Stimulated activated CD8-positive, alpha-beta memory T cell treated with anti-CD3 and anti-CD28 coated beads, Interleukin-7, amount 100 ng/mL, for 4 hours (primary cell): ENCODE measurements at places on chromosomes 7 and 10.

- DNase-seq = no peak
Observed at GRCh38 chr10:24882047-24882698, 70.2 kb downstream of the PRTFDC1 start.

DNA sequence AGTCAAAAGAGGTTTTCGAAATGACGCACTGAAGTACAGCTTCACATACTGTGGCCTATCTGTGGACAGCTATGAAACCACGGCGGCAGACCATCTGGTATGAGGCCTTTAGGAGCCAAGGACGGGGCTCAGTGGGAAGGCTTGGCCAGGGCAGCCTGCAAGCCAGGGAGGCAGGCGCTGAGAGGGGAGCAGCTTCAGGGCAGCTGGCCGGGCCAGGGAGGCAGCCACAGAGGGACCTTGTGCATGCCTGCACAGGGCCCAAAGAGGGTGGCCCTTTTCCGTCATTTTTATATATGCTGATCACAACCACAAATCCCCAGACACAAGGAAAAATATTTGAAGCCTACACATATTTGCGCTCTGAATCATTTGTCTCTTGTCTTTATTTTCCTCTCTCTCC, 13.5 kb downstream of the CALD1 start:
- no peak for DNase-seq

- DNase-seq = no peak
Observed at GRCh38 chr7:82676777-82677463, 233.3 kb upstream of the CACNA2D1 start.

DNA sequence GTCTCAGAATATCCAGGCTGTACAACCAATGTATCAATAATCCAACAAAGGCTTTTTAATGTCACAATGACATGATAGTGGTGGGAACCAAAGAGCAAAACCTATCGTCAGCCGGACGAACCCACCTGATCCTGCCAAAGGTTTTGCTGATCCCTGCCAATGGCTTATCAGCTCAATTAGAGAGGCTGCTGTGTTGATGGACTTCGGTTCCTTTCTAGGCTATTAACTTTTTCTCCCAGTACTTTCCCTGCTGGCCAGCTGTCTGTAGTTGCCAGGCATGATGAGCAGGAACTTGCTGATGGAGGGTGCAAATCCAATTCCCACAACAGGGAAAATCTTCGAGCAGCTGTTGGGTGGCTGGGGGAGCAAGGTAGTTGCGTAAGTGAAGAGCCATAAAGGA, 2.4 kb downstream of the LMOD2 start:
- DNase-seq = no peak

DNA sequence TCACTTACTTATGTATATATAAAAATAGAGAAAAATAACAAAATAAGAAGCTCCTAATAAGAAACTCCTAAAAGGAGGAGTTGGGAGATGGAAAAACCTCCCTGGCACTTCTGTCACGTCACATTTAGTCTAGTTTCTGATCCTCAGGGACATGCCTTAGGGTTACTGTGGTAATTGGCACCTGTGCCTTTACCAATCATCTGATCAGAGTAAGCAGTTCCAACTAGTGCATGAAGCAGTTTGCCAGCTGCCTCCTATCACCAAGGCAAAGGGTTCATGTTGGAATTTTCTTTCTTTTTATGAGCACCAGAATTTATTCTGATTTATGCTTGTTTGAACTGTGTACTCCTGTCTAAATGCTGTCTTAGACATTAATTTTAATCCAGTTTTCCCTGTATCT, 49.9 kb downstream of the ARL4A start:
- no peak for DNase-seq

DNA sequence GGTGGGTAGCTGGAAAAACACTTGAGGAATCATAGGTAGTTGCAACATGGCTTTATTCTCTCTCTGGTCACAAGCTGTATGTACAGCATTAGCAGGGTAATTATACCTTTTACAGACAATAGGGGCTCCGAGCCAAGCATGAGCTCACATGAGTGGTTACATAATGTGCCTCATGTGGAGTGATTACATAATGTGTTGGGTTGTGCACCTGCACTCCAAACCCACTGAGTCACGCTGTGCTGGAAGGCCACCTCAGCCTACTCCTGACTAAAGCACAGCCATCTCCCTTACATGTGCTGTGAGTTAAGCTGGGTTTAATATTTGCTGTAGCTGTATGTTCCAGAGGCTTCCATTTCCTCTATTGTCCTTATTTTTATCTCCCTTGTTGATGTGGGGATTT, 348.7 kb upstream of the SEMA3C start:
- DNase-seq = no peak

DNA sequence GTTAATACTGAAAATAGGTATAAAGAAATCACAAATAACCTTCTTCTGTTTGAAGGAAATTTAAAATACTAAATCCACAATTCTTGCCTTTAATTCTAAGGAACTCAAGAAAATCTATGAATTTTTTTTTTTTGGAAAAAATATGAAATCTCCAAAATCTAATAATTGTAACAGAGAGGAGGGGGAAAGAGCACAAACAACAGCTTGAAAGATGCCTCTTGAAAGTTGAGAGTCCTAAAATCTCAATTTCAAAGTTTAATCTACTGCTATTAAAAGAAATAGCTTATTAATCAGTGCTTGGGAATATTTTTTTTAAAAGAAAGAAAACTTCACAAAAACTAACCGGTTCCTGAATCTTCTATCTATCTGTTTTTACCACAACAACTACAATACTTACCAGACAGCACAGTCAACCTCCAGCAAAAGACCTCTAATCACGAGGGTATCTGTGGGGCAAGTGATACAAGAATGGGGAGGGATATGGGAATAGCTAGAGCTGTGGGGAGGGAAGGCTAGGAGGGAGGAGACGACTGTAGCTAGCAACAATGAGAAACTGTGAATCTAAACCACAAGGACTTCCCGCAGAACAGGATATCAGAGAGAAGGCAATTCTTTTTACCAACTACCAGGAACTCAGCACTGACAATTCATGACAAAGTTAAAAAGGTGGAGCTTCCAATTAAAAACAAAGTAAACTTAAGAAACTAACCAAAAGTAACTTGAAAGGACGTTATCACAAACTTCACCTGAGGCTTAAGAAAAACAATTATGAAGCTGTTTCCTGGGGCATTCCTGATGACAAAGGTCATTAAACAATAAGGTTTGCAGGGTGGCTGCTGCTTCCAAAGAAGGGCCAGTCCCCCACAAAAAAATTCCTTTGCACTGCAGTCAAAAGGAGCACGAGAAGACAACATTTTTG, at the start of gene USP54:
Gene USP54 (minus strand): TSS at position 462 of the 919 bp plus-strand sequence. CDS start 15,684 bp downstream, outside the sequence.
- no peak for DNase-seq

GRCh38 chr10:34862892-34863291, 47.8 kb upstream of the PARD3 start:
- DNase-seq = no peak

DNA sequence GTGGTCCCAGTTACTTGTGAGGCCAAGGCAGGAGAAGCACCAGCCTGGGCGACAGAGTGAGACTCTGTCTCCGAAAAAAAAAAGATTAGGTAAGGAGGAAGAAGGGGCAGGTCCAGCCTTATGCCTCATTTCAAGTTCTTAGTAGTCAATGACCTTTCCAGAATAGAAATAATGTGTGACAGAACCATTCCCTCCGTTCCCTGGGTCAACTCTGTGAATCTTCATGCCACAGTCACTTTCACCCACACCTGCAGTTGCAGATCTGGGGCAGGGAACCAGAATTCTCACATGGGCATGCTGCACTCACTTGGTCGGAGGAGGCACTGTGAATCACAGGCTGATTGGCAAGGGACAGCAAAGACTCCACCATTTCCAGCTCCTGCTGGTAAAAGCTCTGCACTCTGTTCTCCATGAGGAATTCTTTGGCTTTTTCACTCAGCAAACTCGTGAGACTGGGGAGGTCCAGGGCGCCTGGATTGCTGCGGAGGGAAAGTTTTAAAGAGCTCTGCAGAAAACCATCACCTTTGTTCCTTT, 20.7 kb downstream of the STN1 start:
- no peak for DNase-seq

DNA sequence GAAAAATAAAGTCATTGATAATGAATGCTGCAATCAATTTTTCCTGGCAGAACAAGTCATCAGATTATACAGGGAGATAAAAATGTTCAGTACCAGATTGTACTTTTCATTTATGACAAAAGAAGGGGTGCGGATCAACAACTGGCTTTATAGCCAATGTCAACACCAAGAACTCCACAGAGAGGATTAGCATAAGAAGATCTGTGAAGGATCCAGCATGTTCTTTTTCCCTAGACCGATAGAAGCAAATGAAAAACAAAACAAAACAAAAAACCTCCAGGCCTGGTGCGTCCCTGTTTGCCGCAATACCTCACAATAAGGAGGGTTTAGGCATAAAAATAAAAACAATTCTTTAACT, 34.7 kb upstream of the PRKAR2B start:
- DNase-seq = no peak
